ENCODE measurements at places on chromosomes 7 and 10.

DNA sequence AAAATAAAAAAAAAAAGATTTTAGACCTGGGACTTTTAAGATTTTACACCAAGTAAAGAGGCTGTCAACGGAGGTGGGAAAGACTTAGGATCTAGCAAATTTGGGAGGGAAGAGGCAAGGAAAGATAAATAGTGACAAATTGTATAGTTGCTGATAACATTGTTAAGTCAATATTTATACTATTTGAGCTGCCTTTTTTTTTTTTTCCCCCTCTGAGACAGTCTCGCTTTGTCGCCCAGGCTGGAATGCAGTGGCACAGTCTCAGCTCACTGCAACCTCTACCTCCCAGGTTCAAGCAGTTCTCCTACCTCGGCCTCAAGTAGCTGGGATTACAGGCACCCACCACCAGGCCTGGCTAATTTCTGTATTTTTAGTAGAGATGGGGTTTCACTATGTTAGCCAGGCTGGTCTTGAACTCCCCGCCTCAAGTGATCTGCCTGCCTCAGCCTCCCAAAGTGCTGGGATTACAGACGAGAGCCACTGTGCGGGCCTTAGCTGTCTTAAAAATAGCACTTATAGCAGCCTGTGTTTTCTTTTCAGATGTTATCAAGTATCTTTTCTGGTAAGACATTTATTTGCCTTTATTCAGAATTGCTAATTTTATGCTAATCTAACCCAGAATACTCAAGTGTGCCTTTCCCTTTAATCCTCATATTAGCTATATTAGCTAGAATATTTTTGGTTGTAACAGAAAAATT is 94.5 kb downstream of the MMRN2 start:
- DNase-seq = no peak

DNA sequence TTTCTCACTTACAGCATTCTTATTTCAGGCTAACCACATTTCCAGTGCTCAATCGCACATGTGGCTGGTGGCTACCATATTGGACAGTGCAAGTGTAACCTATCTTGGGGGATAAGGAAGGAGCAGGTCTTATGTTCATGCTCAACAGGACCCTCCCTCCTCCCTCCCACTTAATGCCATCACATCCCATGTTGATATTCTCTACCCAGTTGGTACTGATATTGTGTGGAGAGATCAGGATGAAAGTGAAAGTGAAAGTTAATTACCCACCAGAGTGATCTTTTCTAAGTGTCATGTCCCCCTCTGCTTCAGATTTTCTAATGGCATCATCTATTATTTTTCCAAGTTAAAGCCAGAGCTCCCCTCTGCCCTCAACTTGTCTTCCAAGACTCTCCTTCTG is 91.6 kb downstream of the BMPER start:
- no peak for DNase-seq

DNA sequence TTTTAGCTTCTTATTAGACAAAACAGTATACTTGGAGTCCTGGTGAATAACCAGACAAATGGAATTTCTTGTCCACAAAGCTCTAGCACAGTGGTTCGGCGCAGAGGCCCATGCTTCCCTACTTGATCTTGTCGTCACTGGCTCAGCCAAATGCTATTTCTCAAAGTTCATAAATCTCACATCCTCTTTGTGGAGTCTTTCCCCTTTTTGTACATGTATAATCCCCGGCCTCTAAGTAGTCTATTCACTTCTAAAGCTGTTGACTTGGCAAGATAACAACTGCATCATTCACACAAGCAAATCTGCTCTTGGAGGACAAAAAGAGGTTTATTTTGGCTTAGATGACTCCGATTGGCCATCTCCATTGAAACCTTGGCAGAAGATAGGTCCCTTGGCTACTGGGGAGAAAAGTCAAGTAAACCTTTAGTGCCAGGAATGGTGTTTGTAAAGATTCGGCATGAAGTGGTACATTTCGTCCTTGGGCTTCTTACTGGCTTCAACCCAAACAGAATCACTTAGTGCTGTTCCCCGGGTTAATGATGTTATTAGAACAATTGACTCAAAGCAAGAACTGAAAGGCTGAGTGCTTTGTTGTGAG is 5.1 kb upstream of the AKR1E2 start:
- peak; percentile 4 for DNase-seq

DNA sequence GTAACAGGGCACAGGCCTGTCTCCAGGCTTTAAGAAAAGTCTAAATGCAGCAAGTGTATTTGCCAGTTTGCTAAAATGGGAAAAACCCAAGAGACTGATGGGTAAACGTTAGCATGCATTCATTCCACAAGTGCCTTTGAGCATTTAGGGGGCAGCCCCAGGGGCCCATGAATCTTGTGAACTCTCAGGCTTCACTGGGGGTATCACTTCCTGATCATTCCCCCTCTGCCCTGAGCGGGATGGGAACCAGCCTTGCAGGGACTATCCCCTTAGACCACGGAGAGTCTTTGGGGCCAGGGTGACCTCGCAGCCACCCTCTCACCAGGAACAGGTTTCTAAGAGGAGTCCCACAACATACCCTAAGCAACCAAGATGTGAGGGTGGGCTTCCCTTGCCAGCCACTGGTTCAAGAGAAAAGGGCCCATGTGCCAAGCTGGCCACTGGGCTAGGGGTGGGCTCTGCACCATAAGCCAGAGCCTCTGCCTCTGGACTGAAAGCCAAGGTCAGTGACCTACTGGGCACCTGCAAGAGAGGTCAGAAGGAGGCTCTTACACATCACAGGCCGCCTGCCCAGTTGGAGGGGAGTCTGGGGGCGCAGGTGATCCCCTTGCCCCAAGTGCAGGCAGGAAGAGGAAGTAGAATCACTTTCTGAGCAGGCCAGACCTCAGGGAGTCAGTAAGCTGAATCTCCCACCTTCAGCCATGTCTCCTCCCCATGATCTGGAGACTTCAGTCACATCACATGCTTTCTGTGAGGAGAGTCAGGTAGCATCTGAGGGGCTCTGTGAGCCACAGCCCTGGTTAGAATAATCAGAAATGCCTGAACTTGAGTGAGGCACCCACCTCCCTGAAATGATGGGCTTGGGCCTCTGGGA is 75.0 kb downstream of the C10orf105 start:
- DNase-seq = no peak

DNA sequence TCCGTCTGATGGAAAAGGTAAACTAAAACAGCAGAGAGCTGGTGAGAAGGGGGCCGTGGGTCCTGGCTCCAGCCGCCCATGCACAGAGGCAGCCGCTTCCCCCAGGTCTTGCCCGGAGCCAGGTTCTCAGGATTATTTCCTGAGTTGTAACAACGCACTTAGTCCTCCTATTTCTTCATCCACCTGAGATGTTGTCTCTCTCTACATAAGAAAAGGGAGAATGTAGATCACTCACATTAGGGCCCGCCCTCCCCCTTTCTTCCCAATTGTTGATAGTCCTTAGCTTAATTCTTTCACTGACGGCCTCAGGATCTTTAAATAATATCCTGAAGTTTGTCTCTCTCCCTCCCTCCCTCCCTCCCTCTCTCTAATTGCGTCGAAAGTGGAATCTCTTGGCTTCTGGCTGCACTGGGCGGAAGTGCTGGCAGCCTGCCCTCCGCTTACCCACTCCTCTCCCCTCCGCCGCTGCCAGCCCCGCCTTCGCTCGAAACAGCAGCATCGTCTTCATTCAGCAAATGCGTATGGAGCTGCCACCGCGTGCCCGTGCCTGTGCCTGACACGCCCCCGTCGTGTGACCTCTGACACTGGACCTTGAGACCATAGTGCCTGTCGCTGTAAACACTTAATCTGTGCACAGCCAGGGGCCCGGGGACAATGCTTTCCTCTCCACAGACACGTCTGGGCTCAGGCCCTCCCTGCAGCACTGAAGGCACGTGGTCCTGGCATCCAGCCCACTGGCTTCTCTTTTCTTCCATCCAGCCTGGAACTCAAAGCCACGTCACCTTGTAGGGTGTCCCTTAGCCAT is 174.5 kb upstream of the PPP2R2D start:
- no peak for DNase-seq
